ENCODE measurements at places on chromosomes 2 and 18. TPM values are rescaled to one million over a fixed set of nuclear protein-coding genes. Genes with fewer than 3 reads are reported as not detected.

- DNase-seq: no peak
Observed at GRCh38 chr2:150256736-150257135, 230.7 kb downstream of the RND3 start.

DNA sequence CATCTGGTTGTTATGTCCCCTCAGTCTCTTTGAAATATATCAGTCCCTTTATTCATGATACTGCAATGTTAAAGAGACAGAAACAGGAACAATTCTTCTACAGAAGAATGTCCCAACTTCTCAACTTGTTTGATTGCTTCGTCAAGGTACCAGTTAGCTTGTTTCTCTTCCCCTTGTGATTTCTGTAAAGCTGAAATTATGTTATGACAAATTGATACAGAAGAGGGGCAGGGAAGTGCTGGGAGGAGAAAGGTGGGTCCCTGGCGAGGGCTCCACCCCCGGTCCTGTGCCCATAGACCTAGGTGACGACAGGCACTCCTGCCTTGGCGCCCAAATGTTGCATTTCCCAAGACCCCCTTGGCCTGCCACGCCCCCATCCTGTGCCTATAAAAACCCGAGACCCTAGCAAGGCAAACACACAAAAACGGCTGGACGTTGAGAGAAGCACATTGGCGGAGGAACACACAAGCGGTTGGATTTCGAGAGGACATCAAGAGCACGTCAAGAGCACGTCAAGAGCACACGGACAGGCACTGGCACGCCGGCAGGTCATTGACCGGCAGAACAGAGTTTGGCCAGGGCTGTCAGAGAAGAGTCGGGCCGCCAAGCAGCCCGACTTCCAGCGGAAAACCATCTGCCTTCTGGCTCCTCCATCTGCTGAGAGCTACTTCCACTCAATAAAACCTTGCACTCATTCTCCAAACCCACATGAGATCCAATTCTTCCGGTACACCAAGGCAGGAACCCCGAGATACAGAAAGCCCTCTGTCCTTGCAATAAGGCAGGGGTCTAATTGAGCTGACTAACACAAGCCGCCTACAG, 11.5 kb upstream of the RTN4 start:
- DNase-seq: no peak

DNA sequence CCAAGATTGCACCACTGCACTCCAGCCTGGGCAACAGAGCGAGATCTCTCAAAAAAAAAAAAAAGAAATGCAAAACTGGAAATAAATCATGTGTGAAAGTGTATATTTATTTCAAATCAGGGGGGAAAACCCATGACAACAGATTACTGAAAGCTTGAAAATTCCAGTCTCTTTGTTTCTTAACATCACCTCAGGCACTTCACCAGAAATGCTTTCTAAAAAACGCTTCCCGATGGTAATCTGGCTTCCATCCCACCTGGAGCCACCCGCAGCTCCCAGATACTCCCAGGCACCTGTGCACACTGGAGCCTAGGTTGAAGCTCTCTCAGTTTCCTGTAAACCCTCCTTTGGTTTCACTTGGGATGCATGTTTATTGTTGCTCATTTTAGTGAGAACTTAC, 7.2 kb upstream of the ITGB6 start:
- DNase-seq: no peak

DNA sequence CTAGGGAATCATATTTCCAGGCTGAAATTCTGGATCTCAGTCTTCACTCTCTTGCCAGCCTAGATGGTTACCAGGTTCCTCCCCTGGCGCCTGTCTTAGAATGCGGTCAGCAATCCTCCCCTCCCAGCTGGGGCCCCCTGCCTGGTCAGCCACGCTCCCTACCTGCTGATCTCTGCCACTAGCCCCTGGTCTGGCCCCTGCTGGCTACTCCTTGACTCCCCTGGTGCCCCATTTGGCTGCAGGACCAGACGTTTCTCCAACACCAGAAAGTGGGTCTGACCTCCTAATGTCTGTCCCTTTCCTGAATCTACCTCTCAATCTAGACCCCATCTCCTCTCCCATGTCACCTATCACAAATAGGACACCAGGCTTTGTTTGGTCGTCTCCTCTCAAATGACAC, 432.0 kb upstream of the SMIM21 start:
- DNase-seq: no peak

Gene GPR75
- total RNA-seq: 1.5 TPM

DNA sequence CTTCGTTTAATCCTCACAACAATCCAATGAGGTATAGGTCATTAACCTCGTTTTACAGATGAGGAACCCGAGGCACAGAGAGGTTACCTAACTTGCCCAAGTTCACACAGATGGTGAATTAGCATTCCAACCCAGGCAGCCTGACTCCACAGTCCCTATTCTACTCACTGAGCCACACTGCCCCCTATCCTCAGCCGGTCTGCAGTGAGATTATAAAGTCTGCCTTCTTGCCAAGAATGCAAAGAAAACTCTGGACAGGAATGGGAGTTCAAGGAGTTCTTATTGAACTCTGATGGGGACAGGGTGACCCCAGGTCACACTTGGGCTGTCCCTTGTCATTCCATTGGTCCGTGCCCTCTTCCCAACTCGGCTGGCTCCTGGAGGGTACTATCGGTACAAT, 118.1 kb upstream of the MSH6 start:
- DNase-seq: no peak

DNA sequence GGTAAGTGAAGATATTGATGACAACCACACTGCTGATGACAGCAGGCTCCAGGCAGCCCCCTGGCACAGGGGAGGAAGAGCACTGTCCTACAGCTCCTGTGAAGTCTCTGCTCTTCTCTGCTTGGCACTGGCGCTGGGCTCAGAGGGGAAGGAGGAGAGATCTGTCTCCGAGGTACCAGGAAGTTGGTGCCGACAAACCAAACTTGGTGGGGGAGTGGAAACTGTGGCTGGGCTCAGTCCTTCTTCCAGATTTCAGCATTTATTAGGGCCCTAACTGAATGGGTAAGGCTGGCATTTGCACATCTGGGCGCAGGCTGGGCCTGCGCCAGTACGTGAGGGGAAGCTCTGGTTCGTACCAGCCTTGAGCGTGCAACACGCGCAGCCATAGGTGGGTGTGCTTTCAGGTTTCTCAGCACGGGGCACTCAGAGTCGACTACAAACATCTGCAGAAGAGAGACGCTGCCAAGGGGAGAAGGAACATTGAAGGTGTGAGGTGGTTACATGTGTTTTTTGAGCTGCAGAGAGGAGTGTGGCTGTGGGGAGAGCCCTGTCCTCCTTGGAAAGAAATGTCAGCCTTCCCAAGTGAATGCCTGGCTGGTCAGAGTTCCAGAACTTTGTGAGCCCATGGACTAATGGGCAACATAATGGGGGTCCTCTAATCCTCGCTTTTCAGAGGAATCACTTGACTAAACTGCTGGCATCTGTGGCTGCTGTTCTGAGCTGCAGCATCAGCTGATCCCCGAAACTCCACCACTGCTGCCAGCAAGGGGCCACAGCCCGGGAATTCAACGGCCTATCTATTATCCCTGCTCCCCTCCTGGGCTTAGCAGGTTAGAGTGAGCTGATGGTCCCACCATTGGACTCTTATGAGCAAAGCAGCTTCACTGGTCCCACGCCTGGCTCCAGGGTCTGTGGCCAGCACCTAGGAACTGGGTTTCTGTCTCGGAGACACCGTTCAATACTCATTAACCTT, 55.2 kb upstream of the SEMA4C start:
- DNase-seq: no peak

Gene SPHKAP
- 1.0 TPM for total RNA-seq

DNA sequence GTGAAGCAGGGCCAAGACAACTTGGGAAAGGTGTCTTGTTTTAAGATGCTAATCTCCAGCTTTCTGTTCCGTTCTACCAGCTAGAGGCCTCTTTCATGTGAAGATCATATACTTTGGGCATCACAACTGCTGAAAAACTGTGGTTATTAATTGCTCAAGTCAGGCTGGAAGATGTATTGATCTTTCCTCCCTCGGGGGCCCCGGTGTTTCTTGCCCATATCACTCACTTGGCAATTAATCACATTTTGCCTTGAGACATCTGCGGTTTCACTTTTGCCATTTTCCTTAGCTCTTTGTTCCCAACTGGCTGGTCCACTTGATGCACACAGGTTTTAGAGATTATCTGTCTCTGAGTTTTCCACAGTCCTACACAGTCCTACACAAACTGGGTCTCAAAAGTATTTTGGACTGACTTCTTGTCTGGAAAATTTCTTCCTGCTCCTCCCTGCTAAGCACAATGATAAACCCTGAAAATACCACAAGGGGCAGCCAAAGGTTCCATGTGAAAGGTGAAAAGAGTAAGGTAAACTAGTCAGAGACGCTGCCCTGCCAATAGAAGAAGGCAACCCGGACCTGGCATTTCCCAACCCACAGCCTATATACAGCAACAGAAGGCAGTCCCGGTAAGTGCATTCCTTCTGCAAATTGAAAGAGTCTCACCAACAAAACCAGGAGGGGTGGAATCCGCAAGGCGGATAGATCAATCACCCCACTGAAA, 181.0 kb downstream of the AFF3 start:
- no peak for DNase-seq

Measured in HFFc6 (cell line).